Skeletal muscle cell (primary cell): ENCODE measurements at places on chromosomes 5 and 9.

GRCh38 chr5:159096243-159096923, 3.3 kb downstream of the EBF1 start:
- DNase-seq: no peak

DNA sequence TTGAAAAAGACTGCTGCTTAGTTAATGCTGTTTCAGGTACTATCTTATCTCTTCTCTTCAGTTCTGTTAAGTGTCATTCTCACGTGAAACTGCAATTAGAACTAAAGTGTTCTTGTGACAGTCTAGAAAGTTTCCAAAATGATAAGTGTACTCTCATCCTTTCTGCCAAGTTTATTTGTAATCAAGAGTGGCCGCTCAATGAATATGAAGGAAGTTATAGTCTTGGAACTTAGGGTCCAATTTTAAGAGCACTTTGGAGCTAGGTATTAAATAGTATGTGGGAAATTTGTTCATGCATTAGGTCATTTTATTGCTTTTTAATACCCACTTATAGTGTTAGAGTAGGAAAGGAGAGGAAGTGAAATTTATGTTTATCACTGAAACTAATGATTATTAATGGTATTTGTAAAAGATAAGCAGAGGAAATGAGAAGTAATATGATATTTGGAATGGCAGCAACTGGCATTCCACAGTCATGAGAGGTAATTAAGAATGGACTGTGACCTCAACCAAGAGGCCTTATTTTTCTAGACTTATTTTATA, 20.4 kb downstream of the XRCC4 start:
- no peak for DNase-seq

DNA sequence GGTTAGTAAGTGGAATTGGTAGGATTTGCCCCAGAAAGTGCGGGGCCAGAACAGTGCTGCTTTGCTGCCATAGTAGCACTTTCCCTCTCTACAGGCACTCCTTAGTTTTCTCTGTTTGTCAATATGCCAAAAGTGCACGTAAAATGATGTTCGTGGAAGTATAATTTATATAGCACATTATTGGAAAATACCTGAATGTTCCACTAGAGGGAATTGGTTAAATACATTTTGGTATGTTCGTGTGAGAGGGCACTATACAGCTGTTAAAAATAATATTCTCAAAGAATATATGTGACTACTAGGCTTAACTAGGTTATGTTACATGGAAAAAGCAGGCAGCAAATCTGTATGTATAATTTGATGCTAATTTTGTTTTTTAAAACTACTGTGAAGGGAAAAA, 184.0 kb upstream of the GDNF start:
- no peak for DNase-seq

- DNase-seq: no peak
Observed at GRCh38 chr5:15526413-15526812, 26.4 kb downstream of the FBXL7 start.

GRCh38 chr5:14414656-14415023, 167.0 kb upstream of the OTULINL start:
- no peak for DNase-seq

GRCh38 chr9:89746385-89747116, 141.7 kb downstream of the GADD45G start:
- DNase-seq: no peak

DNA sequence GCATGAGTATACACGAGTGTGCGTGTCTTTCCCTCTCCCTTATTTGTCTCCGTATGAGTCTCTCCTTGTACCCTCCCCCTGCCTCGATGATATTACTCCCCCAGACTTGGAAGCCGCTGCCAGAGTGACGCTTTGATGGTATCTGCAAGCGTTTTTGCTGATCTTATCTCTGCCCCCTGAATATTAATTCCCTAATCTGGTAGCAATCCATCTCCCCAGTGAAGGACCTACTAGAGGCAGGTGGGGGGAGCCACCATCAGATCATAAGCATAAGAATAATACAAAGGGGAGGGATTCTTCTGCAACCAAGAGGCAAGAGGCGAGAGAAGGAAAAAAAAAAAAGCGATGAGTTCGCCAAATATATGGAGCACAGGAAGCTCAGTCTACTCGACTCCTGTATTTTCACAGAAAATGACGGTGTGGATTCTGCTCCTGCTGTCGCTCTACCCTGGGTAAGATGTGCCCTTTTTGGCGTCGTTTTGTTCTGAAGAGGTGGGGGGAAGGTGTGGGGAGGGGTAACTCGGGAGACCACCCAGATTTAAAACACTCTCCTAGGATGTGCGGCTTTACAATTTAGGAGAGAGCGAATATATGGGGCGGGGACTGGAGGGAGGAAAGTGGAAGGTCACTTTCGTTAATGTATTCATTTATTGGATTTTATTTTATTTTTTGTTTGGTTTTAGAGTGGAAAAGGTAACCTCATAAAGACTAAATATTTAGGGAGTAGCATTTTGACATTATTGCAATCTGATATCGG, at the start of gene GABRG2:
GABRG2 (plus strand) TSS at position 119 of the 757 bp plus-strand sequence; CDS start at position 346, 227 bp downstream.
- no peak for DNase-seq

GRCh38 chr5:174315871-174316270, 270.4 kb downstream of the NSG2 start:
- DNase-seq: no peak

DNA sequence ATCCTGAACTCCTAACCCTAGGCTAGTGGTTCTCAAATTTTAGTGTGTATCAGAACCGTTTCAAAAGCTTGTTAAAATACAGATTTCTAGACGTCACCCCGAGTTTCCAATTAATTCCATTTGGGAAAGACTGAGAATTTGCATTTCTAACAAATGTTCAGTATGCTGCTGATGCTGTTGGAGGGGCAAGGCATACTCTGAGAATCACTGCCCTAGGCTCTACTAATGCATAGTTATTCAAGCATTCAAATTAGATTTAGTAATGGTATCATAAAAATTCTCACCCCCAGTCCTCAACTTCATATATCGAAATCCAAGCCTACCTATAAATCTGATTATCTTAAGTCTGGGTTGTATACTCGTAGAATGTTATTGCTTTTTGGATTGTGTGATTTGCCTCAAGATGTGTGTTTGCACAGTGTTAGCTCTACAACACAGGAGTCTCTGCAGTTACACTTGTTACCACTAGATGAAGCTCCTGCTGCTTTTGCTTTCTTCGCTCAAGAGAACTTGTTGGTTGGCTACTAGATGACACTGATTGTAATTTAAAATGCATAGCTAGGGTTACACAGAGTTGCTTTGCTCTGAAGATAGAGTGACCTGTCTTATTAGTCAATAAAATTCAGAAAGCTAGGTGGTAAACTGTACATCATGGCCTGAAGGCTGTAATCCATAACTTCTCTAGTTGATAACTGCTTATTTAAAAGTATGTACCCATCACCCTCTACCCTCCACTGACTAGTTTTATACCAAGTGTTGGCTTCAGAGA, 7.5 kb upstream of the ERAP2 start:
- peak; percentile 38 for DNase-seq

DNA sequence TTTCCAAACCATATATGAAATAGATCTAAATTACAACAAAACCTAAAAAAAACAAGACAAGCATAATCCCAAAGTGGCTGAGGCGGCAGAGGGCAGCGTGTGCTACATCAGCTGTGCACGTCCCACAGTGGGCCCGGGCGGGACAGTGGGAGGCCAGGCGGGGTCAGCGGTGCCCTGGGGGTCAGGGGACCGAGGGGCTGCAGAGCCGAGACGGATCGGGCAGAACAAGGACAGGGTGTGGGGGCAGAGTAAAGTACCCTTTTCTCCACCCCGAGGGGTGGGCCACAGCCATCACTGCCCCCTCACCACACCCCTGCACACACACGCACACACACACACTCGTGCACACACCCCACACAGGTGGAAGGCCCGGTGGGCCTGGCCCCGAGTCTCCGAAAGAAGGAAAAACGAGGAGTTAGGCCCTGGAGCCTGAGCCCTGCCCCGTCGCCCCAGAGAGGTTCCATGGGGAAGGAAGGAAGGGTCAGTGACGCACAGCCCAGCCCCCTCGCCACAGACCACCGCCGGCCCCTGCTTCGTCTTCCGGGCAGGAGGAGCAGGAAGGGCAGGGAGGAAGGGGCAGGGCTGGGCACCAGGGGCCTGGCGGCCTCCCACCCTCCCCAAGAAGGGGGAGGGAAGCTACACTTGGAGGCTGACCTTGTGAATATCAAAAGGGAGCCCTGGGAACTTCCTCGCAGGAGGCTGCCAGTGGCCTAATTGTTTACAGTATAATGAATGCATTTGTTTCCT, 49.6 kb upstream of the UBAC1 start:
- no peak for DNase-seq

GRCh38 chr9:35756275-35757225, 2.5 kb upstream of the MSMP start:
- no peak for DNase-seq

DNA sequence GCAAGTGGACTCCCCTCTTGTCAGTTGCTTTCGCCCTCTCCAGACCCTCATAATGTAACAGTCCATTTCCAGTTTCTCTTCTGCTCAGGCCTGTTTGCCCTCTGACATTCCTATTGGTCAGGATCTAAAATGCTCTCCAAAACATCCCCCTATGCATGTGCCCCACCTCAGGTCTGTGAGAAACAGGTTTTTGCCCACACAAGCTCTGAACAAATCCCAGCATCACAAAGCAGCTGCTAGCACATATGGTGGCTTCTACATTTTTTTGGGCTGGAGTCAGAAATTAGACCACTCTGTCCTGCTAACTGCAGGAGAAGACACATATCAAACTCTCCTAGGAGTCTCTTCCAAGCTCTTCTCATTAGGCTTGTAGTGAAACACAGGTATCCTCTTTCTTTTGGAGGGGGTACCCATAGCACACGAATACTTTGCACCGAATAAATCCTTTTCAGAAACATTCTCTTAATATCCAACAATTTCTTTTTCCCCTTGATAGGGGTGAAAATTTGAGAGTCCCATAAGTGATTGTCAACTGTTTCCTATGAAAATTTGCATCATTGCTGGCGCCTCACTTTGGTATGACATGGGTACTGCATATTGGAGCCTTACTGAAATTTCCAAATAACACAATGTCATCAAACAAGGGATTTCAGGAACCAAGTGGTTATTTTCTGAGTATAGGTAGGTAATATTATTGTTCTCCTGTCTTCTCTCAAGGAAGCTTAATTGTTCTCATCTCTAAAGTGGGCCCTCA, 19.3 kb upstream of the HSPA9 start:
- no peak for DNase-seq

- no peak for DNase-seq
Observed at GRCh38 chr9:85645909-85646627, 95.7 kb downstream of the AGTPBP1 start.

DNA sequence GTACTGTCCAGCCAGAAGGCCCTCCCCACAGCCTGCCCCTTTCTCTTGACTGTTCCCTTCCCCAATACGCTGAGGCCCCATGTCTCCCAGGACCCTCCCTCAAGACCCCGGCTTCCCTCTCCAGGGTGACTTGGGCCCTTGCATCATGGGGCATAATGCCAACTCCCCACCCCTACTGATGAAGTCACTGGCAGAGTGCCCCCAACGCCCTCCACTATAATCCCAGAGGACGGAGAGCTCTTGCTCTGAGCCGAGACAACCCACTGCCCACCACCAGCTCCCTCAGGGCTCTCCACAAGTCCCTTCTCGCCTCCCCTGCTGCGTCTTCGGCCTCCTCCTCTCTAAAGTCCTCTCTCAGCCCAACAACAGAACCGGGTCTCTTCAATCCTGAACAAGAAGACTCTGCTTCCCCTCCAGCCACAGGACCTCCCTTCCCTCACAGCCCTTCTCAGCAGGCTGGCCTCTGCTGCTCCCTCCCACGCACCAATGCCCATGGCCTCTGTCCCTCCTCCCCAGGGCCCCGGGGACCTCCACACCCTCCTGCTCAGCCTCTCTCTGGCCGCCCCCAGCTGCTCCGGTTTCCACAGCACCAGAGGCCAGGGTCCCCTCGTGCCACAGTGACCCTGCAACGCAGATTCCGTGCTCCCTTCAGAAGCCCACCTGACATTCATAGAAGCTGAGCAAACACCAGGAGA, 47.6 kb downstream of the ADAMTS2 start:
- DNase-seq: no peak

DNA sequence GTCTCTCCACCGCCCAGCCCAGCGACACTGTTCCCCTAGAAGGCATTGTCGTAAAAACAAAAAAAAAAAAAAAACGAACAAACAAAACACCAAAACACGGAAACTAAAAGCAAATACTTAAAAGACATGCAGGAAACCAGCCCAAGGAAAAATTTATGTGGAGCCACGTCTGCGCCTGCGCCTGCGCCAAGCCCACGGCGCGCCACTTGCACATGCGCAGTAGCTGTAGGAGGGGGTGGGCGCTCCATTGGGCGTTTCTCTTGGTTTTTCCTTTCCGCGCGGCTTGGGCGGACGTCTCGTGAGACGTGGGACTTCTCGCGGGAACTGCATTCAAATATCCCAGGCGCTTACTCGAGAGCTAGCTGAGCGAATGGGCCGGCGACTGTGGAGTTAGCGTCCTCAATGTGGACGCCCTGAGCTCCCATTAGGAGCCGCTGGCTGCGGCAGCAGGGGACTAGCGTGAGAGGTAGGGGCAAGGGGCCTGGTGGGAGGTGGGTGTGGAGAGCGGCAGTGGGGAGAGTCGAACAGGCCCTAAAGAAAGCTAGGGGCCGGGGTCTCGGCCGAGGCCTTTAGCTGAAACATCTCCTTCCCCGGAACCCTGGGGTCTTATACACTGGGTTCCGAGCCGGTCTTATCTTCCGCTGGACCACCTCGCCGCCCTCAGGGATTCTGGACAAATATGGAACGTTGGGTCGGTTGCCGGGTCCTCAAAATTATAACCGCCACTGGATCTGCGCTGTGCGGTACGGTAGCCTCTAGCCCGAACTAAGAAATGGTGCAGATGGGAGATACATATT, at the start of gene SPDL1:
SPDL1 (plus strand) TSS at position 350 of the 797 bp plus-strand sequence. CDS start 4,644 bp downstream, outside the sequence.
- peak; percentile 84 for DNase-seq

DNA sequence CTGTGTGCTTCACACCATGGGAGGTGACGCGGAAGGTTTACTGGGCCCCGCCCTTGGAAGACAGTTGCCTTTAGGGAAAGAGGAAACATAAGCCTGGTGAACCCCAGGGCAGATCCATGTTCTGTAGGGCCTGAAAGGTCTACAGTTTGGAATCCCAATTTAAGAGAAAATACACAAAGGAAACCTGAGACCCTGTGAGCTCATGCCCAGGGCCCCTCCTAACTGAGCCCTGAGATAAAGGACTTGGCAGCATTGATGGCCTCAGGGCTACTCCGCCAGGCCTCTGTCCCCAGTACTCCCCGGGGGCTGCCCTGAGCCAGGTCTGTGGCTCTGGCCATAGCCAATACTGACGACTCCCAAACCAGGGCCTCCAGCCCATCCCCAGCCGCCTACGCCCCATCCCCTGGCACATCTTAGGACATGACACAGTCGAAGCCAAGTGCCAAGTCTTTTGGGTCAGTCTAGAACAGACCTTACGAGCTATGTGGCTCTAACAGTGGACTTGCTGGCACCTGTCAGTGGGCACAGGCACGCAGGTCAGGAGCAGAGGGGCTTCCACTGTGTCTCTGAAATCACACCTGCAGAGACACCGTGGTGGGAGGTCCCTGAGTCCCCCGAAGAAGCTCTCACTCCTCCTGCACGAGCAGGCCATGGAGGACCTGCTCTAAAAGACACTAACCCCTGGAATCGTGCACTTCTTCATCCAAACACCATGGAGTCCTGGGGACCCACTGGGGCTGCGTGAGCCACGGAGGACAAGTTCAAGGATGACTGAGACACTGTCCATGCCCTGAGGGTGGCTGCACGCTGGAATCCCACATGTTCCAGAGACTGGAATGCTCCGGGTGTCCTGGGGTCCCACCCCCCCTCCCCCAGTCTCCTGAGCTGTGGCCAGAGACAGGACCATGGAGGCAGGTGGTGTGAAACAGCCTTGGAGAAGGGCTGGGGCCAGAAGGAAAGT, 40.3 kb upstream of the BARHL1 start:
- no peak for DNase-seq
